ENCODE measurements at places on chromosomes 5 and 9.

DNA sequence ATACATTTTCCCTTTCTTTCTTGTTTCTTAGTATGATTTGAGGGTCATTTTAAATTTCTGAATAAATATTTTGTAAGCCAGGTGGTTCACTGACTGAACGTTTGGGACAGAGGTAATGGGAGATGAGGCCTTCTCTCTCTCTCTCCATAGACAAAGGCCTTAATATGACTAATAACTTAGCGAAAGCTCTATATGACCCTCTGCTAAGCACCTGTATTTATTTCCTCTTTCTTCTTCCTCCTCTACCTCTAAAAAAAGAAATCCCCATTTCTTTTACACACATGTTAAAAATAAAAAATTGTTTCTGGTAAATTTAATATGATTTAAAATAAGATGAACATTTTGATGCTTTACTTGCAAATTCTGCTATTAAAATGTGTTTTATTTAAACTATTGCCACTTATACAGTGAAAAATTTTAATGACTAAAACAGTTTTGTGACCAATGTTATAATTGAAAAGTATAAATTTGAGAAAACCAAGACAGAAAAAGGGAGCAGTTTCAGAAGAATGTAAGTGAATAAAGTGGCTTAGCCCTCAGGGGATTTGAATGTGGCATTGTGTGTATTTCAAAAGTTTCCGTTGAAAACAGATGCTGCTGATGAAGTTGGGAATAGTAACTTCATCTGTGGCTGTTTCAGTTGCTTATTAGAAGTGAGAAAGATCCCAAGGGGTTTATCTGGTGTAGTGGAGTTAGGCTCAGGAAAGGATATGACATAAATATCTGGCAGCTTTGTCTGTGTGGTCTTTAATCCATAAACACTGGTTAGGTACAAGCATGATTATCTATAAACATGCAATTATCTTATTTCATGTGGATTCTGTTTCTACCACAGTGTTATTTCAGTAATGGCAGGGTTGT is 128.6 kb upstream of the GRHPR start:
- DNase-seq = no peak

DNA sequence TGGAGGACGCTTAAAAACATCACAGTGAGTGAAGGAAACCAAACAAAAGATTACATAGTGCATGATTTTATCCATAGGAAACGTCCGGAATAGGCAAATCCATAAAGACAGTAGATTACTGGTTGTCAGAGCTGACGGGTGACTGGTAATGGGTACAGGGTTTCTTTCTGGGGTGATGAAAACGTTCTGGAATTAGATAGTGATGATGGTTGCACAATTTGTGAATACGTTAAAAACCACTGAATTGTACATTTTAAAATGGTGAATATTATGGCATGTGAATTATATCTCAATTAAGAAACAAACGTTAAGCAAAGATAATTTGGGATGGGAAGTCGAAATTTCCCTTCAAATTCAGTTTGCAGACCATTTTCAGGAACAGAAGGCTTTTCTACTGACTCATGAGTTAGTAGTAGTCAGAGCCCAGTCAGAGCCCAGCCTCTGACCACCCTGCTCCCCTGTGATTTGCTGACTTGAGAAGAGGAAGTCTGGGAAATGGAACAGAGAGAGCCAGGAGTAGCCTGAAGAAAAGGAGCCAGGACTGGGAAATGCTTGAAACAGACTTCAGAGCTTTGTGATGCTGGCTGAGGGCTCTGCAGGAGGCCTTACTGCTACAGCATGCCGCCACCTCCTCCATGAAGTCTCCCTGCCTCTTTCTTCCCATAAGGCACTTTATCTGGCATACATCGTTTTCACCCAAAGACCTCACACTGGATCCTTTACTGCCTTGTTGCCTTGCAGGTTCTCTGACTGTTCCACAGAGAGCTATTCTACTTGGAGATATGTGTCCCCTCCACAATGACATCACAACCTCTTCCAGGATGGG is 46.4 kb upstream of the CTNNA1 start:
- DNase-seq = no peak

DNA sequence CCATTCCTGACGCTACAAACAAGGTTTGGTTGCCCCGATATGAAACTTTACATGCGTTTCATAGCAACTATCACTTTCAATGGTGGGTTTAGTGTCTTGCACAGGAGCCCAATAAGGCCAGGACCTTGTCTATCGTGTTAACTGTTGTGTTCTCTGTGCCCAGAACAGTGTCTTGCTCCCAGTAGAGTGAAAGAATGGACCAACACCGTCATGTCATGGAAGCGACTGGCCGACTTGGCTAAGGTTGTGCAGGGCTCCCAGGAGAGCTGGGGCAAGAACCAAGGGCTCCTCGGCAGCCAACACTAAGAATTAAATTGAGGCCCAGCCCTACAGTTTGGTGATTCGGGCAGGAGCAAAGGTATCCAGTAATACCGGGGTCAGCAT is 498 bp upstream of the ARHGEF37 start:
- no peak for DNase-seq

DNA sequence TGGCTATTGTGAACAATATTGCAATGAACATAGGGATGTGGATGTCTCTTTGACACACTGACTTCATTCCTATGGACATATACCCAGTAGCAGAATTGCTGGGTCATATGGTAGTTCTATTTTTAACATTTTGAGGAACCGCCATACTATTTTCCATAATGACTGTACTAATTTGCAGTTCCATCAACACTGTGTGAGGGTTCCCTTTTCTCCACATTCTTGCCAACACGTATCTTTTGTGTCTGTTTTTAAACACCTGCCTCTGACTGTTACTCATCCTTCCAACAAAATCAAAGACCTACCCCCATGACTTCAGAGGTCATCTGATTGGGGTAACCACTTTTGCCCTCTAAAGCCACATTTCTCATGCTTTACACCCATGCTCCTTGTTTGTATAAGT is 133.5 kb downstream of the MED27 start:
- no peak for DNase-seq

All from upper lobe of right lung (tissue), 1 donor.